Osteocyte (in vitro differentiated cells): ENCODE measurements at places on chromosomes 3 and 15.
A peak's percentile ranks its signal among the peaks of the same experiment; 100 is the strongest.

DNA sequence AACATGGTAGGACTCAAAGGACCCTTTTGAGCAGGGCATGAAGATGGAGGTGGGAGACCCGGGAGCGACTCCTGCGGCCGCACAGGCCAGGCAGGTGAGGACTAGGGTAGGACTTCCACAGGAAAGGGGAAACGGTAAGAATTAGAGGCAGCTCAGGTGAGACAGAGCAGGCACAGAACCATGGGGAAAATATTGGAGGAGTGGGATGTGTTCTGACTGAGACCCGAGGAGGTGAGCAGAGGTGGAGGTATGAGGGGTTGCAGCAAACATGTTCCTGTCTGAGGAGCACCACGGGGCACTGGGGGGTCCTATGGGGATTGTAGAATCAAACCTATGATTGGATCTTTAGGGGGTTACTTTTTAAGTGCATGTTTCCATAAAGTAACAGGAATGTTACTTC is 1.4 kb upstream of the ISG20 start:
- no peak overlapping the region for H3K4me3 ChIP-seq
- H3K36me3 ChIP-seq, result peaks cover 5% of the 10 kb centered on the region
- H3K27ac ChIP-seq, result peak overlapping the region; percentile 97
- H3K4me1 ChIP-seq, result peaks cover 40% of the 10 kb centered on the region
- no peaks in the 10 kb centered on the region for H3K27me3 ChIP-seq

DNA sequence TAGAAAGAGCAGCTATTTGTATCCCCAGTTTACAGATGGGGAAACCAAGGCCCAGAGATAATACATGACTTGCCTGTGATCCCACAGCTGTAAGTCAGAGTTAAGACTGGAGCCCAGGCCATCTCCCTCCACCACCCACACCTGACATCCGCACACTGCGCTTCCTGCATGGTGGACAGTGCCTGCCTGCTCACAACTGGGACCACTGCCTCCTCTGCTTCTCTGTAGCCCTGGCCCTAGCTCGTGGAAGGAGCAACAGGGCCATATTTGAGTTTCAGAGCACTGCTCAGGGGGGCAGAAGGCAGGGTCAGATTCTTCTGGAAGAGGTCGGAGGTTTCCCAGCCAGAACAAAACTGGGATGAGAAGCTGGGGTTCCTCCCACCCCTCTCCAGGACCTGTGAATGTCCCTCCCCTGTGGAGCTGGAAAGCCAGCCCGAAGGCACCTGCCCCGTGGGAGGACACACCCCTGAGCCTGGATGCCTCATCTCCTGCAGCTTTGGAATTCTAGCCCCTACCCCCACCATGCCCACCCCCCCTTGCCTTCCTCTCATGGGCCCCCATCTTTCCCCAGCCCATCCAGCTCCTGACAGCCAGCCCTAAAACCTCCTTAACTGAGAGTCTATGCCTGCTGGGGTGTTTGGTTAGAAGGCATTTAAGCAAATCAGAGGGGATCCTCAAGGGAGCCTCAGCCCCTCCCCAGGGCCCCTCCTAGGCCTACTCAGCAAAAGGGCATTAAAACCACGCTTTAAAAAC is 100.1 kb downstream of the TPRA1 start:
- H3K4me1 ChIP-seq, result no peaks in the 10 kb centered on the region
- no peaks in the 10 kb centered on the region for H3K36me3 ChIP-seq
- no peak overlapping the region for H3K27ac ChIP-seq

- no peaks in the 10 kb centered on the region for H3K36me3 ChIP-seq
- H3K27ac ChIP-seq, result no peak overlapping the region
- H3K27me3 ChIP-seq, result peaks cover 3% of the 10 kb centered on the region
- DNase-seq, result peak; percentile 36
These were observed 52.4 kb downstream of the GASK1A start for GRCh38 chr3:43031485-43031884.

GRCh38 chr3:118943597-118943996 is 91.0 kb downstream of the IGSF11 start:
- DNase-seq, result no peak
- peaks cover 8% of the 10 kb centered on the region for H3K27me3 ChIP-seq
- no peaks in the 10 kb centered on the region for H3K36me3 ChIP-seq
- H3K27ac ChIP-seq, result no peak overlapping the region
- no peak overlapping the region for H3K4me3 ChIP-seq

DNA sequence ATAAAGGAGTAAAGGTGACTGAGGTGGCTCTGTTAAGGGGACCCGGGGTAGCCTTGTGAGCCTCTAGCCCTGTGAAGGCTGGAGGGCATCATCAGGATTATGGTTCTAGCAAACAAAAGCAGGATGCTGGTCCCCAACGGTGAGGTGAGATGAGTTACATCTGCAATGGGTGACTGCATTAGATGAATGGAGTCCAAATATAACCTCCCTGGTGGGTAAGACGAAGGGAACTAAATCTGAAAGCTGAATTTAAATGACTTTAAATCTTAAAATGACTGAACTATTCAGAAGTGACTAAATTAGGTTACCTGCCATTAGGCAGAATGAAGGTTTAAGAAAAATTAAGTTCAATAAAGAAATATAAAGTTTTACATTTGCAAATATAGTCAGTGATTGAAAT is 4.6 kb upstream of the HLTF start:
- H3K27ac ChIP-seq, result no peak overlapping the region
- DNase-seq, result no peak
- H3K36me3 ChIP-seq, result no peaks in the 10 kb centered on the region
- H3K4me3 ChIP-seq, result no peak overlapping the region
- peaks cover 3% of the 10 kb centered on the region for H3K4me1 ChIP-seq

DNA sequence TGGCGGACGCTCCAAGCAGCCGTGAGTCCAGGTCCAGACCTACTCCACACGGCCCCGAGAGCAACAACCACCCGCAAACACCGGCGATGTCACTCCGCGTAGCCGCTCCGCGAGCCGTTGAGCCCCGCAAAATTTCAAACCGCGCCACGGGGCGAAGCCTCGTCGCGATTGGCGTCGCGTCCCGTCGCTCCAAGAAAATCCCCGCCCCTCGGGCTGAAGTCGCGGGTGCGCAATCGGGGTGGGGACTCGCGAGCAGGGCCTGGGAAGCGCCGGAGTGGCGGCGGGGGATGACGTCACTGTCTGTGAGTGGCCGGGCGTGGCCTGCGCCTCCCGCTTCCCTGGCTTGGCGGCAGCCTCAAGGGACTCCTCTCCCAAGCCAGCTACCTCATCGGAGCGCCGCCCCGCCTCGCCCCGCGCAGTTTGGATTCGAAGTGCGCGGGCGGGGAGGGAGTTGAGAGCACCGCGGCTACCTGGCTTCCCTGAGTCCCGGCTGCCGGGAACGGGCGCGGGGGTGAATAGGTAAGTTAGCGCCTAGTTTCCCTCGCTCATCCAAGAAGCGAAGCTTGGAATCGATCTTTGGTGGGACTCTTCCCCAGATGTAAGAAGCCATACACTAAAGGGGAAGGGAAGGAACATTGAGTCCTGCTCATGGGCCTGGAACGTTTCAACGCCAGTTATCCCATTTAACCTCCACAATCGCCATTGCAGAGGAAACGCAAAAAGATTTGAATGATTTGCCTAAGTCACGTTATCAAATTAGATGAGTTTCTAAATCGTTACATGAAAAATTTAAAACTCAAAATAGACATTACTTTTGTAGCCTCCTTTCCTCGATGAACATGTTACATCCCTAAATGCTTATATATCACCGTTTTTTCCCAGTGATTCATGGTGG is at the start of gene PRC1:
PRC1 (minus strand) TSS at position 119 of the 895 bp plus-strand sequence; CDS start at position 1, 118 bp downstream.
- H3K27ac ChIP-seq, result peak within 1 kb of the TSS; percentile 100
- H3K36me3 ChIP-seq, result peaks cover 15% of the 10 kb centered on the region
- H3K4me3 ChIP-seq, result peak within 1 kb of the TSS; percentile 100
- peak; percentile 100 for DNase-seq

DNA sequence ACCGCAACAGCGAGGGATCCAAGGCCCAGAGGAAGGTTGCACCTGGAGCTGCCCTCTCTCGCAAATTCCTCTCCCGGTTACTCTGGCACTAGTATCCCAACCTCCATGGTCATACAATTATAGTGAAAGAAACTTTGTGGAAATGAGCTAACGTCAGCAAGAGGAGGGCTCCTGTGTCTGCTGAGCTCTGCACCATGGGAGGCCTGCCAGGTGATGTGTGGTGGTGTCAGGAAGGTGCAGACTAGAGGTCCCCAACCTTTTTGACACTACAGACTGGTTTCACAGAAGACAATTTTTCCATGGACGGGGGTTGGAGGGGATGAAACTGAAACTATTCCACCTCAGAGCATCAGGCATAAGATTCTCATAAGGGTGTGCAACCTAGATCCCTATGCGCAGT is 13.2 kb upstream of the IQCF6 start:
- H3K4me1 ChIP-seq, result no peaks in the 10 kb centered on the region
- no peak overlapping the region for H3K27ac ChIP-seq
- no peaks in the 10 kb centered on the region for H3K36me3 ChIP-seq
- no peak overlapping the region for H3K4me3 ChIP-seq
- peaks cover 31% of the 10 kb centered on the region for H3K27me3 ChIP-seq
- DNase-seq, result no peak

GRCh38 chr3:138846262-138846791 is 11.6 kb upstream of the PIK3CB start:
- no peaks in the 10 kb centered on the region for H3K36me3 ChIP-seq
- no peak overlapping the region for H3K4me3 ChIP-seq
- no peak for DNase-seq
- H3K27me3 ChIP-seq, result no peaks in the 10 kb centered on the region

GRCh38 chr3:186880406-186880805 is 37.9 kb downstream of the ADIPOQ start:
- H3K4me3 ChIP-seq, result no peak overlapping the region
- no peaks in the 10 kb centered on the region for H3K36me3 ChIP-seq
- H3K4me1 ChIP-seq, result peaks cover 9% of the 10 kb centered on the region
- DNase-seq, result no peak

GRCh38 chr15:63369296-63369695 is 12.3 kb downstream of the CA12 start:
- H3K36me3 ChIP-seq, result no peaks in the 10 kb centered on the region
- H3K27me3 ChIP-seq, result no peaks in the 10 kb centered on the region
- no peak overlapping the region for H3K4me3 ChIP-seq
- DNase-seq, result no peak
- H3K4me1 ChIP-seq, result peaks cover 46% of the 10 kb centered on the region

- no peak overlapping the region for H3K4me3 ChIP-seq
- peak overlapping the region; percentile 28 for H3K27ac ChIP-seq
- H3K27me3 ChIP-seq, result no peaks in the 10 kb centered on the region
- DNase-seq, result no peak
- no peaks in the 10 kb centered on the region for H3K36me3 ChIP-seq
- peaks cover 6% of the 10 kb centered on the region for H3K4me1 ChIP-seq
These were observed 3.9 kb downstream of the CYP1A2 start for GRCh38 chr15:74752531-74752930.

- no peaks in the 10 kb centered on the region for H3K4me1 ChIP-seq
- DNase-seq, result no peak
- peaks cover 3% of the 10 kb centered on the region for H3K36me3 ChIP-seq
- no peaks in the 10 kb centered on the region for H3K27me3 ChIP-seq
- no peak overlapping the region for H3K27ac ChIP-seq
These were observed 89.0 kb downstream of the IQSEC1 start for GRCh38 chr3:12984023-12984823.

DNA sequence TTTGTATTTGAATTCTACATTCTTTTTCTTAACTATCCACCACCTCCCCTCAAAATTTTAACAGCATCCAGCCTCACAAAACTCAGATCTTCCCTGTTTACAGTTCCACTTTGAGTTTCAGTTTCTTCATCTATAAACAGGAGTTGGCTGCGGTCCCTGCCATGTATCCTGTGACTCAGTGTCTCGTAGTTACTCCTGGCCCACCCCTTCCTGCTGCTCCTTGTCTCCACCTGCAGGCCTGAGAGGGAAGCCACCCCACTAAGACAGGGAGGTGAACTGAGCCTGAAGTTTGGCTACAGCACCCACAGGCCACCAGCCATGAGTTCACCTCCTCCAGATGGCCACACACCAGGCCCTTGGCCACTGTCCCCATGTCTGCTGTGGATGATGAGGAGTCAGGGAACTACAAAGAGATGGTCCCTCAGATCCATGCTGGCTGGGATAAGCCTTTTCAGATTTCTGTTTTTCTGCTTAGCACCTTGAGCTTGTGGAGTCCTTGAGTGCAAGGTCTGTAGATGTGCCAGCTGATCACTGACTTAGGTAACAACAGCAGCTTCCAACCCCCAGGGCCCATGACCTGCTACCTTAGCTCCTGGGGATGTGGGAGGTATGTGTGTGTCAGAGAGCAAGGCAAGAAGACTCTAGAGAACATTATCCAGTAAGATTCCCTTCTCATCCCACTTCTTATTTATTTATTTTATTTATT is 37.5 kb downstream of the CD86 start:
- no peaks in the 10 kb centered on the region for H3K27me3 ChIP-seq
- no peaks in the 10 kb centered on the region for H3K36me3 ChIP-seq
- no peaks in the 10 kb centered on the region for H3K4me1 ChIP-seq
- DNase-seq, result no peak

- H3K27ac ChIP-seq, result peak overlapping the region; percentile 76
- DNase-seq, result no peak
- H3K4me3 ChIP-seq, result no peak overlapping the region
- H3K27me3 ChIP-seq, result no peaks in the 10 kb centered on the region
- no peaks in the 10 kb centered on the region for H3K36me3 ChIP-seq
These were observed 5.6 kb upstream of the MFGE8 start for GRCh38 chr15:88918738-88919137.

DNA sequence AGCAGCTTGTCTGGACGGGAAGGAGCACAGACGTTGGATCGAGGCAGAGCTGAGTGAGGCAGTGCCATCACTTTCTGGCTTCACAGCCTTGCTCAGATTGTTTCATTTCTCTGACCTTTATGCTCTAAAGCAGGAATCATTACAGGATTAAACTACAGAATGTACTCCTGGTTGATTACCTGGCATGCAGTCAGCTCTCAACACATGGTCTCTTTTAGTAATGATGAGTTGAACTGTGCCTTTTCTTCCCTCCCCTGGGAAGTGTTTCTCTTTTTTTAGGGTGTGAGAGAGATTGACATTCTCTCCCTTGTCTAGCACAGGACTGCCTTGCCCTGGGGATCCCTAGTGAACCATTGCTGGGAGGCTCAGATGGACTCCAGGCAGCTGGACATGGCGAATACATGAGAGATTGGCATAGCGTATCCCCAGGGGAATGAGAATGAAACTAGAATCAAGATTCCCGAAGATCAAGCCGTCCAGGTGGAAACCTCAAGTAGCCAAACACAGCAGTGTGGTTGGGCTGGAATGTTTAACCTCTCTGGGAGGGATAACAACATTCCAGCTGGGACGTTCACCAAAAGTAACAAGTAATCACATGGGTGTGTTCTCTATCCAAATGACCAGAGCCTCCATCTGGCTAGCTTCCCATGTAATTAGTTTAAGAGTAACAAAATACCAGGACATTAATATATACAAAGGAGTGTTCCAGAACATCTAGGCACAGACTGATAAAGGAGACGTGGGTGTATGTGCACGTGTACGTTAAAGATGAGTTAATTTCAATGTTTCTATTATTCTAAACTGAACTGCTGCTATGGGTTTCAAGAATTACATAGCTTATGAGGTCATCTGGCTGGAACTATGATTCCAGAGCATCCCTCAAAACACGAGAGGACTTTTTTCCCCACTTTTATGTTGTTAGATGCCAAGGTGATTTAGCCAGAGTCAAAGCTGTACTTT is 118.6 kb upstream of the NR2E3 start:
- H3K4me3 ChIP-seq, result no peak overlapping the region
- H3K27ac ChIP-seq, result no peak overlapping the region
- no peak for DNase-seq
- peaks cover 33% of the 10 kb centered on the region for H3K4me1 ChIP-seq
- no peaks in the 10 kb centered on the region for H3K36me3 ChIP-seq
